ENCODE measurements at places on chromosomes 12 and 14. TPM values are rescaled to one million over a fixed set of nuclear protein-coding genes. Genes with fewer than 3 reads are reported as not detected.

KRT75 gene
- total RNA-seq: not detected

DNAH10 gene
- total RNA-seq: 0.26 TPM

SLC16A7 gene
- total RNA-seq: 1.3 TPM

PIWIL1 gene
- total RNA-seq: not detected

CFAP251 gene
- total RNA-seq: 1.5 TPM

ALX1 gene
- total RNA-seq: 3.9 TPM

HSPA2 gene
- 9.2 TPM for total RNA-seq

STXBP6 gene
- 5.9 TPM for total RNA-seq

Measured in neural progenitor cell (in vitro differentiated cells).